ENCODE measurements at places on chromosomes 12 and 14. TPM values are rescaled to one million over a fixed set of nuclear protein-coding genes. Genes with fewer than 3 reads are reported as not detected.

- no peak overlapping the region for H3K4me3 ChIP-seq
- no peak overlapping the region for H3K27ac ChIP-seq
- H3K4me1 ChIP-seq: no peaks in the 10 kb centered on the region
- no peak for DNase-seq
These were observed 297.5 kb upstream of the PRKD1 start for GRCh38 chr14:30225176-30225575.

GRCh38 chr14:105090493-105091053 is 25.3 kb upstream of the GPR132 start:
- H3K4me3 ChIP-seq: no peak overlapping the region
- peaks cover 24% of the 10 kb centered on the region for H3K4me1 ChIP-seq
- peak; percentile 93 for DNase-seq
- no peaks in the 10 kb centered on the region for H3K27me3 ChIP-seq

- H3K4me3 ChIP-seq: no peak overlapping the region
- no peaks in the 10 kb centered on the region for H3K36me3 ChIP-seq
These were observed 403.0 kb downstream of the SYT1 start for GRCh38 chr12:79267580-79267979.

The NKX2-8 gene
- total RNA-seq: not detected

The DUSP16 gene
- total RNA-seq: 30.2 TPM

All from activated CD8-positive, alpha-beta T cell treated with anti-CD3 and anti-CD28 coated beads for 36 hours (primary cell).